ENCODE measurements at places on chromosomes 2 and 18.
A peak's percentile ranks its signal among the peaks of the same experiment; 100 is the strongest.

GRCh38 chr2:20558391-20559150 is 92.3 kb downstream of the HS1BP3 start:
- DNase-seq, result no peak

- DNase-seq, result no peak
Observed at GRCh38 chr18:10298346-10298745, 156.1 kb upstream of the APCDD1 start.

DNA sequence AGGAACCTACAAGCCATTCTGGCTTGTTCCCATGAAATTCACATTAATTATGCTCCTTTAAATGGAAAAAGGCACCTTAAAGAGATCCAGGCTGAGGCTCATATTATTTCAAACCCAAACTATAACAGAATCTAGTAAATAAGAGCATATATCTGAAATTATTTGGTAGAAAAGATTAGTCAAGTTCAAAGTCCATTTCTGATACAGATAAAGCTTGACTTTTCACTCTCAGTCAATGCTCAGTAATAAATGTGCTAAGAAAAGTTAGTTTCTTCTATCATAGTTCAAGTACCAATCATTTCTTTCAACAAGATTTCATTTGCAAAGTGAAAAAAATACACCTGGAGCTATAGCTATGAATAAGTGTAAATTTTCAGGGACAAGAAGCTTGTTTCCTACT is 61.8 kb upstream of the NARS1 start:
- DNase-seq, result no peak

DNA sequence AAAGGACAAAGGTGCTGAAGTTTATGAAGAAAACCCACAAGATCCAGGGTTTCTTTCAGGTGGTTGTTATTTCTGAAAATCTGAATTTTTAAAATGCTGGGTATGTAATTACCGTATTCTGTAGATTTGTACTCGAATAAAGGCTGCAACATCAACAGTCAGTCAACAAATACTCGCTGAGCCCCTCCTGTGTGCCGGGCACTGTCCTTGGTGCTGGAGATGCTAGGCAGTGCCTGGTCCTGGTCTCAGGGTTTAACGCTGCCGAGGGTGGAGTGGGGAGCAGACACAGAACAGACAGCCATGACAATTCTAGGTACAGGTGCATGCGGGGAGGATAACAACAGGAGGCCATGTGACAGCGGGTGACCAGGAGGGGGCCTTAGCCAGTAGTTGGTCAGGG is 27.2 kb upstream of the PDIA6 start:
- DNase-seq, result no peak

GRCh38 chr2:72840066-72840465 is 14.2 kb upstream of the EXOC6B start:
- DNase-seq, result no peak

DNA sequence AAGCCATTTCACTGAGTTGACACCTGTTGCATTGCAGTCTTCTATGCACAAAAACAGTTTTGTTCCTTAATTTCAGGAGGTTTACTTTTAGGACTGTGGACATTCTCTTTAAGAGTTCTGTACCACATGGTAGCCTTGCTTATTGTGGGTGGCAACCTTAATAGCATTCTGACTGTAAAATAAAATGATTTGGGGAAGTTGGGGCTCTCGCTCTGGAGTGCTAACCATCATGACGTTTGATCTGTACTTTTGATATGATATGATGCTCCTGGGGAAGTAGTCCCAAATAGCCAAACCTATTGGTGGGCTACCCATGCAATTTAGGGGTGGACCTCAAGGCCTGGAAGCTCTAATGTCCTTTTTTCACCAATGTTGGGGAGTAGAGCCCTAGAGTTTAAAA is 3.4 kb downstream of the CTLA4 start:
- no peak for DNase-seq

GRCh38 chr2:160294889-160295288 is 94.8 kb upstream of the ITGB6 start:
- DNase-seq, result no peak

- DNase-seq, result no peak
Observed at GRCh38 chr2:61529944-61530735, 8.0 kb downstream of the XPO1 start.

DNA sequence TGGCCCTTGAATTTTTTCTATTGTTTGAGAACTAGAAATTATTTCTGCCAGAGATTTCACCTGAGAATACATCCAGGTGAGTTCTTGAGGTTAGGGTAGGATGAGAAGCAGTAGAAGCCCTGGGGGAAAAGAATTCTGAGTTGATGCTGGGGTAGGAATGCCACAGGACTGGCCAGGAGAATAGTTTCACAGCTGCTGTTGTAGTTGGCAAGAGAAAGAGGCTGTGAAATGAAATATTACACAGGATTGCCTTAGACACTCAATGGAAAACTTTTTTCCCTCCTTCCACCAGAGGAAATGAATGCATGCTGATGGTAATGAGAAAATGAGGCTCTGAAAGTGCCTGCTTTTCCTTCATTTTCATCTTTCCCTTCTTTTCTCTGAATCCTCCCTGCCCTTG is 54.6 kb downstream of the PRKCE start:
- DNase-seq, result no peak

DNA sequence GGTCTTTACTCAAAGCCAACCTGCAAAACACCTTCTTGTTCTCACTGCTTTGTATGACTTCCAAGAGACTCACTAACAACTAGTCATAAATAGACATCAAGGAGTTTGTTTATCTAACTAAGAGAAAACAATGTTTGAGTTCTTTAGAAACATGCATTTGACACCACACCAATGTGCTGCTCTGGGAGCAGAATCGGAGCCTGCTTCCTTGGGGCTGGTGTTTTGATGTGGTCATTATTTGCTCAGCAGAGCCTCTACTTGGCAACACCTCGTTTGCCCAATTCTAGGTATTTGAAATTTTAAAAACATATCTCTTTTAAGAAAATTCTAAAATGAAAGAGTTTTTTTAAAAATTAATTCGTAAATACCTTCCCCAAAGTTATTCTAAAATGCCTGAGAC is 167.5 kb downstream of the BCL2 start:
- DNase-seq, result no peak

DNA sequence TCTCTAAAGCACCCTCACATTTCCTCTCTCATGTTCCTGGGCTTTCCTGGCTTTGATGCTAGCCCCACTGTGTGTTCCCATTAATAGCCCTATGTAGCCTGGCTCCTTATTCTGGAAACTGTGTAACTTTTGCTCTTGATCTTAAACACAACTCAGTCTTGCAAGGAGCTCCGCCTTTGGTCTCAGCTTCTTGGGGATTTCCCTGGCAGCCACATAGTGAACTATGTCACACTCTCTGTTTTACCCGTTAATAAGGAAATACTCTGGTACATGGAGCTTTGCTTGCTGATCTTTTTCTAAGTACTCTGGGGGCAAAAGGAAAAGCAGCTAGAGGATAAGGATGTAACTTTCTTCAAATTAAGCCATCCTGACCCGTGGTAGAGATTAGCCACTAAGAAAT is 259.3 kb downstream of the NEDD4L start:
- no peak for DNase-seq

GRCh38 chr2:169141713-169142352 is 72.5 kb downstream of the DHRS9 start:
- peak; percentile 39 for DNase-seq

DNA sequence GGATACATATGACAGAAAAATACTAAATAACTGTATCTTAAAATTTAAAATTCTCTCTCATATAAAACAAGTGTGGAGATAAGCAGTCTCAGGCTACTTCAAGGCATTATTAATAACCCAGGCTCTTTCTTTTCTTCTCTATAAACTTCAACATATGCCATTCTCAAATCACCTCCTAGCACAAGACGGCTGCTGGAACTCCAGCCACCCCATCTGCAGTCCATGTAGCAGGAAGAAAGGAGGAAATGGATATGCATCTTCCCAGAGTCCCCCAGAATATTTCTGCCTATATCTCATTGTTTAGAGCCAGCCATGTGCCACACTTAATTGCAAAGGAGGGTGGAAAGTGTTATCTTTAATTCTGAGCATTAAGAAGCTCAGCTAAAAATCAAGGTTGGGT is 35.3 kb upstream of the NEB start:
- no peak for DNase-seq

GRCh38 chr18:58671632-58672564 is 633 bp downstream of the MALT1 start:
- DNase-seq, result no peak
